Psoas muscle (tissue), 8 donors: ENCODE measurements at places on chromosomes 1 and 21. TPM values are rescaled to one million over a fixed set of nuclear protein-coding genes. Genes with fewer than 3 reads are reported as not detected.

The TRIM17 gene
- not detected for total RNA-seq

The CHI3L2 gene
- 0.42 TPM for total RNA-seq

The PTPRF gene
- 1.9 TPM for total RNA-seq

The DNAI4 gene
- 6.5 TPM for total RNA-seq

The TMEM82 gene
- not detected for total RNA-seq

The PLA2G2A gene
- total RNA-seq, result 23.5 TPM

The PLCH2 gene
- 0.60 TPM for total RNA-seq

The CSF3R gene
- 2.8 TPM for total RNA-seq

The ASCL5 gene
- total RNA-seq, result not detected

The RWDD3 gene
- total RNA-seq, result 13.9 TPM

The NTMT2 gene
- not detected for total RNA-seq

The BEND5 gene
- 3.7 TPM for total RNA-seq

The RUNX3 gene
- 0.28 TPM for total RNA-seq

The RNU1-2 gene
- 1,264 TPM for total RNA-seq

The TAS1R1 gene
- not detected for total RNA-seq

The LRRN2 gene
- 2.2 TPM for total RNA-seq

The ARHGAP29 gene
- 17.1 TPM for total RNA-seq

The MATN1 gene
- total RNA-seq, result not detected

The HJV gene
- total RNA-seq, result 354 TPM

The FAM78B gene
- 9.8 TPM for total RNA-seq

The LDLRAD2 gene
- not detected for total RNA-seq

The PTPRU gene
- 22.5 TPM for total RNA-seq

The TINAGL1 gene
- 42.2 TPM for total RNA-seq

The LENEP gene
- total RNA-seq, result not detected

The LCE2A gene
- not detected for total RNA-seq

The S100A9 gene
- total RNA-seq, result 51.1 TPM

The CRYBG2 gene
- not detected for total RNA-seq

The FMO4 gene
- 0.66 TPM for total RNA-seq

The FCER1G gene
- 9.4 TPM for total RNA-seq

The LRRC53 gene
- total RNA-seq, result not detected

The VSIG8 gene
- total RNA-seq, result not detected

The CCDC185 gene
- total RNA-seq, result not detected

The LTN1 gene
- 22.2 TPM for total RNA-seq
